ENCODE measurements at places on chromosomes 16 and 17.

- DNase-seq, result no peak
These were observed 211.2 kb downstream of the RPTOR start for GRCh38 chr17:80755650-80756405.

DNA sequence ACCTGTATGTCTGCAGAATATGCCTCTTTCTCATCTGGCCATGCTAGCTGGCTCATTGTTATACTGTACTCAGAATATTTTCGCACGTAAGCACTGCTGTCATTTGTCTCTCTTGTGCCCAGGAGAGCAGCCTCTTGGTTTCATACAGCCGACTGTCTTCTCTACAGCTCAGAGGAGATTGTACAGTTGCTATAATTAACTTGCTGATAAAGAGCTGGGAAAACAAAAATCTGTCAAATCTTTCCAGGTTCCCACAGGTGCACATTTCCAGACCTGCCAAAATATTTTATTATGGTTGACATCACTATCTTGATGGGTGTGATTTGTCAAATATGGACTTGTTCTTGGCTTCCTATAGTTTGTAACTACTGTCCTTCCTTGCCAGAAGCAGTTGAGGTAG, 122.7 kb downstream of the FTO start:
- DNase-seq, result no peak

DNA sequence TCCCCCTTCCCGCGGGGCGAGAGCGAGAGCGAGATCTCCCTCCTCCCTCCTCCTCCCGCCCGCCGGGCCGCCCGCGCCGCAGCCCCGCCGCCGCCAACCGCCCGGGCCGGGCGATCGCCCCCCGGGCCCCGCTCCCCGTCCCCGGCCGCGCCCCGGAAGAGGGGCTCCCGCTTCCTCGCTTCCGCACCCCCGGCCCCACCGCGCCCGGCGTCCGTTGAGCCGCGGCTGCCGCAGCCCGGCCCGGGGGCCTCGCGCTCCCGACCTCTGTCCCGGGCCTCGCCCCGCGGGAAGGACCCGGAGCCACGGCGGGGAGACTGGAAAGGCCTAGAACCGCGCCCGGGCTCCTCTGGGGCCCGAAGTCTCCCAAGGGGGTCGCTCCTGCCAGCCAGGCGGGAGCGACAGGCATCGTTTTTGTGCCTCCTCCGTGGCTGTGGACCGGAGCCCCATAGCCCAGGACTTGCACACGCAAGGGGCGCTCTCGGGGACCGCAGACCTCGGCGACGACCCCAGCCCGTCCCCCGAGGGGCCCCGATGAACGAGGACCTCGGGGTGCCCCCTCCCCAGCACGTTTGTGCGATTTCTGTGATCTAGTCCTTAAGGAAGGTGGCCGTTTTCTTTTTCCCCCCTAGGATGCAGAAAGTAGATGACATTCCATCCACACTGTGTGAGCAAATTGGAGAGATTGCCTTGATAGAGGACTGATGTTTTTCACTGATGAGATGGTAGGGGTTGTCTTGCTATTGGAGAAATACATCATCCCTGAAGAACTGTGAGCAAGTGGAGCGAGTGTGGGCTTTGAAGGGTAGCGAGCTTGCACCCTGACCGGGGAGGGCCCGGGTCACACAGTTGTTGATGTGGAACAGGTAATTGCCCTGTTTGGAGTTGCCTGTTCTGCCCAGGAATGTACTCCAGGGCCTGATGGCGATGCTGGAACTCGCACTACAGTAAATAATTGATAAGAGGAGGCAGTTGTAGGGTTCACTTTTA, 611 bp downstream of the BANP start:
- no peak for DNase-seq

DNA sequence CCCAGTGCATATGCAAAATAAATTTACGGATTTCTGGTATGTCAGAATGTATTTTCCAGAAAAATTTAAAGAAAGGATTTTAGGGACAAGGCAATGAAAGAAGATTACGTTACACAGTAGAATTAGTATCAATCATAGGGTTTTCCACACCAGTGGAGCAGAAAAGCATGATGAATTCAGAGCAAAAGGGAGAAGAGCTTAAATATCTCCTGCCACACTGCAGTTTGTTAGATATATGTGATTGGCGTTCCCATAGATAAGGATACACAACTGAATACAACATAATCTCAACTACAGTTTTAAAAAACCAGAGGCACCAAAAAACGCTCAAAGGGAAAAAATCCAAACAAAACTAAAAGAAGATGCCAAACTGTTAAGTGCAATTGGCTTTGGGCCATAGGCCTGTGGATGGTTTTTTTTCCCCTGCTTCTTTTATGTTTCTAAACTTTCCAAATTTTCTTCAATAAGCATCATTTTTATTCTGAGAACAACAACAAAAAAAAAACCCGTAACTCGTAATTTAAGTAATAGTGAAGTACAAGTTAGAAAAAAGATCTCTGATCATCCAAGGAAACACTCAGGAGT, 22.3 kb downstream of the MARF1 start:
- no peak for DNase-seq

DNA sequence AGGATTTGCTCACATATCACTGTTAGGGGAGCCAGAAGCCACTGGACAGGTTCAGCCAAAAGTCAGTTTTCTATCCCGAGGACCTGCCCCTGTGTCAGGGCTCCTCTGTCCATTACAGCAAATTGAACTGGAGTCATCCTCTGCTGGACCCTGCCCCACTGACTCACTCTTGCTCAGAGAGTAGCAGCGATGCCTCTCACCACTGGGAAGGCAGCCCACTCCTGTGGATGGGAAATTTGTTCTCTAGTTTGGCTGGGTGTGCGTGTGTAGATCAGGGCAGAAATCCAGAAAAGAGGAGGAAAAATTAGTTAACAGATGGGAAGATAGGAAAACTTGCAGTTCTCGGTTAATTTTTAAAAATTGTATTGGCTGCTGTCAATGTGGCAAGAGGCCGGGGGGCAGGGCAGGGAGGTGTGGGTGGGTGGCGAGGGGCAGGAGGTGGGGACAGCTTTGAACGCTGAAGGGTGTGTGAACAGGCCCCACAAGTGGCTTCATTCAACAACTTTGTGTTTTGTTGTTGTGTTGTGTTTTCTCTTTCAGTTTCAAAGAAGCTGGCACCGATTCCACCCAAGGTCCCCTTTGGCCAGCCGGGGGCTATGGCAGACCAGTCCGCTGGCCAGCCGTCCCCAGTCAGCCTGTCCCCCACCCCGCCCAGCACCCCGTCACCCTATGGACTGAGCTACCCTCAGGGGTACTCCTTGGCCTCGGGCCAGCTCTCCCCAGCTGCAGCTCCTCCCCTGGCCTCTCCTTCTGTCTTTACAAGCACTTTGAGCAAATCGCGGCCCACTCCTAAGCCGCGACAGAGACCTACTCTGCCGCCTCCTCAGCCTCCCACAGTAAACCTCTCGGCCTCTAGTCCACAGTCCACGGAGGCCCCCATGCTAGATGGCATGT, 33.6 kb downstream of the ELAC2 start:
- peak; percentile 76 for DNase-seq

GRCh38 chr16:14132696-14133048, 61.6 kb downstream of the MRTFB start:
- no peak for DNase-seq

Data from amniotic stem cell (primary cell).